ENCODE measurements at places on chromosomes 4 and X.
A peak's percentile ranks its signal among the peaks of the same experiment; 100 is the strongest.

- DNase-seq, result no peak
These were observed 141.7 kb upstream of the SCML1 start for GRCh38 chrX:17595456-17596035.

GRCh38 chr4:69836287-69836686 lies 23.7 kb downstream of the SULT1E1 start:
- DNase-seq, result no peak

- DNase-seq, result no peak
These were observed 871.3 kb downstream of the RAB28 start for GRCh38 chr4:12612876-12613275.

DNA sequence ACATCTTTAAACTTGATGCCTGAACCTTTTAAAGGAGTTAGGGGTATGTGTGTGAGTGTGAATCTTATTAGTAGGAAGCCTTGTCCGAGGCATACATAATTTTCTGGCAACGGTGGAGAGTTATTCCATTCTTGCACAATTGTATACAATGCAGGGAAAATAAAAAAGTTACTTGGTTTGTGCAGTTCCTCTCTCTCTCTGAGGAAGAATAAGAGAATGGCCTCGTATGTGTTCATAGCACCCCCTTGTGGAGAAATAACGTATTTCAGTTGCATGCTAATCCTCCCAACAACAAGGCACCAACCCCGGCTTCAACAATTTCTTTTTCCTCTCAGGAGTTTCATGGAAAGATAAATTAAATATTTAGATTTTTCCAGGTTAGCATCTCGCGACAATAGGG lies 33.7 kb upstream of the FGF13 start:
- DNase-seq, result no peak

DNA sequence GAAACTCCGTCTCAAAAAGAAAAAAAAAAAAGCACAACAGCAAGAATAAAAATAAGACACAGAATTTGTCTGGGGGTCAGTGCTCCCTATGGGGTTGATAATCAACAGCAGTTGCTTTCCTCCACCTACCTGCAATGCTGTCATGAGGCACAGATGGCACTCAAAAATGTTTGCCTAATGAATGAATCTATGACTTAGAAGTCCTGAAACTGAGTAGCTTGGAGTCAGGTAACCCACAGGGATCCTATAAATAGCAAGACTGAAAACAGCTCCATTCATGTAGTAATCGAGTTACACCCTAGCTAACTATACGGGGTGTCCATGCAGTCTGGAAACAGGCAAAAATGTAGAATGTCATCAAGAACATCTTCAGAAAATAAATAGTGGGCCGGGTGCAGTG lies 19.8 kb upstream of the DDX3X start:
- no peak for DNase-seq

- DNase-seq, result no peak
These were observed 26.7 kb downstream of the HERC3 start for GRCh38 chr4:88618782-88619485.

- DNase-seq, result no peak
These were observed 10.5 kb upstream of the DHX15 start for GRCh38 chr4:24594887-24595286.

DNA sequence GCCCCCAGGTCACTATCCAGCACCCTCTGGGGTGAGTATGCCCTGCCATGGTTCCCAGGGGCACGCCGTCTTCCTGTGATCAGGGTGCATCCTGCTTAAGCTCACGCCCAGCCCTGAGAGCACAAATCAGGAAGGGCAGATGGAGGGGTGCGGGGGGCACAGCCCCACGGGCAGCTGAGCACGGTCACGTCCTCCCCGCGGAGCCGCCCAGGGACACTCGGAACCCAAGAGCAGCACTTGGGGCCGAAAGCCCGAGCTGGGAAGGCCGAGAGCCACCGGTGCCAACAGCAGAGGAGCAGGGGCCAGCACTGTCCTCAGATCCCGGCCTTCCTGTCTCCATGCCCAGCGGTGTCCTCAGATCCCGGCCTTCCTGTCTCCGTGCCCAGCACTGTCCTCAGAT lies 21.5 kb downstream of the NELFA start:
- no peak for DNase-seq

GRCh38 chrX:119017077-119017476 lies 42.7 kb downstream of the LONRF3 start:
- DNase-seq, result no peak

DNA sequence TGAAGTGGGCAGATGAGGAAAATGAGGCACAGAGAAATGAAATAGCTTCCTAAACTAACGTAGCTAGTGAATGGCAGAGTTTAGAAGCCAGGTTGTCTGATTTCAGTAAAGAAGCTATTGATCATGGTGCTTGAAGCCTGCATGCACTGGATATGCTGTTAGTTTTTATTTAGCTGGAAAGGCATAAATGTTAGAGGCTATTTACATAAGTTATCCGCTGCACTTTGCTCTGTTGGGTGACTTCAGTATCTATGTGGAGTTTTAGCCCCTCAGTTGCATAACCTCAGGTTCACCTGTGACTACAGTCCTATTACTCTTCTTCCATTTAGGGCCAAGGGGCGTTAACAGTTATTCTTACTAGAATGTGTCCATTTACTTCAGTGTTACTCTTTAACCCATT lies 522.4 kb upstream of the RPS6KA3 start:
- no peak for DNase-seq

GRCh38 chr4:151614561-151614960 lies 146.2 kb downstream of the GATB start:
- DNase-seq, result no peak

DNA sequence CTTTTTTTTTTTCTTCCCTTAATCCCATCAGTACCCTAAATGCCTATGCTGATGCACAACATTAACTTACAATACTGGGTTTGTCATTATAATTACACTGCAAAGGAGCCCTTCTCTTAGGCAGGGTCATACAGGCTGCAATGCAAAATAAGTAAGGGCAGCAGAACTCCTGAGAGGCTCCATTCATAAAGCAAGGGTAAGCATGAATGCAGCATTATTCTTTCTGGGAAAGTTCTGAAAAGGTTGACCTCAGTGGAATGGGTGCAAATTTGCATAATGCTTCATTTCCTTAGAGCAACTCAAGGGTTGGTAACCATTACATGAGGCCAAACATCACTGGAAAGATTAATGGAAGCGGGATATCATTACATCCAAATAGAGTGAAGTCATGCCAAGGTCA lies 789.2 kb downstream of the KLHL13 start:
- no peak for DNase-seq

- no peak for DNase-seq
These were observed 26.9 kb downstream of the C4orf46 start for GRCh38 chr4:158644760-158645159.

DNA sequence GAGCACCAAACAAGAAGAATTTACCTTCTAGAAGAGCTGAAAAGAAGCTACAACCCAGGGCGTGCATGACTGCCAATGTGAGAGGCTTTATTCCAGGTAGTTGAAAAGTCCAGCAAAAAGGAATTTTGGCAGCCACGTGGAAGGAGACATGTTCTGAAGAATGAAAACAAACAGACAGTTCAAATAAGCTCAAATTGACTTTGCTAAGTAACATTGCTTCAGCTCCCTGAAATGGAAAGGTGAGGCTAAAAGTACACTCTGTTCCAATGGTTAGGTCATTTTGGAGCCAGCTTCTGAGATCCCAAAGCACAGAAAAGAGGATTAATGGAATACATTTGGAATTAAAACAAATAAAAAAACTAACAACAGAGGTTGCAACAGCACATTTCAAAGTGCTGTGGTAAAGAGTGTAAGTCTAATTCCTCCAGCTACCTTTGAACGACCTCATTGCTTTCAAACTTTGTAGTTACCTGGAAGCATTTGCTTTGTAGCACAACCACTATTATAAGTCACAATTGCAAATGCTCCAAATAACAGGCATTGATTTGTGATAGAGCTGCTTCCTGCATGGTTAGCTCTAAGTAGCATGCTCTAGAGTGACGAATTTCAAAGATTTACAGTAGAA lies 405.3 kb upstream of the EDA2R start:
- no peak for DNase-seq

DNA sequence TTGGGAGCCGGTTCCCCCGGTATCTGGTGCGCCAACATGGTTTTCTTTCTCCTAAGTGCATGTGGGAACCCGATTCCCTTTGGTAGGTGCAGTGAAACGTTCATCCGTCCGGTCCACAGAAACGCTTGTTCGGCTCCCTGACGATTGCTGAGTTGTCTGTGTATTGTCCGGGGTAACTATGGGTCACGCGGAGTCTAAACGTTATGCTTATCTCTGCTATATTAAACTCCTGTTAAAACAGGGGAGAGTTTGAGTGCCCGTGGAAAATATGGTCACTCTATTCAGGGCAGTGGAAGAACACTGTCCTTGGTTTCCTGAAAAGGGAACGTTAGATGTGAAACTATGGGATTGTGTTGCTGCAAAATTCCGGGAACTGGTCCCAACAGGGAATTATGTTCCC lies 32.4 kb upstream of the MGST2 start:
- DNase-seq, result no peak

GRCh38 chrX:43016021-43016420 lies 238.1 kb upstream of the PPP1R2C start:
- no peak for DNase-seq

DNA sequence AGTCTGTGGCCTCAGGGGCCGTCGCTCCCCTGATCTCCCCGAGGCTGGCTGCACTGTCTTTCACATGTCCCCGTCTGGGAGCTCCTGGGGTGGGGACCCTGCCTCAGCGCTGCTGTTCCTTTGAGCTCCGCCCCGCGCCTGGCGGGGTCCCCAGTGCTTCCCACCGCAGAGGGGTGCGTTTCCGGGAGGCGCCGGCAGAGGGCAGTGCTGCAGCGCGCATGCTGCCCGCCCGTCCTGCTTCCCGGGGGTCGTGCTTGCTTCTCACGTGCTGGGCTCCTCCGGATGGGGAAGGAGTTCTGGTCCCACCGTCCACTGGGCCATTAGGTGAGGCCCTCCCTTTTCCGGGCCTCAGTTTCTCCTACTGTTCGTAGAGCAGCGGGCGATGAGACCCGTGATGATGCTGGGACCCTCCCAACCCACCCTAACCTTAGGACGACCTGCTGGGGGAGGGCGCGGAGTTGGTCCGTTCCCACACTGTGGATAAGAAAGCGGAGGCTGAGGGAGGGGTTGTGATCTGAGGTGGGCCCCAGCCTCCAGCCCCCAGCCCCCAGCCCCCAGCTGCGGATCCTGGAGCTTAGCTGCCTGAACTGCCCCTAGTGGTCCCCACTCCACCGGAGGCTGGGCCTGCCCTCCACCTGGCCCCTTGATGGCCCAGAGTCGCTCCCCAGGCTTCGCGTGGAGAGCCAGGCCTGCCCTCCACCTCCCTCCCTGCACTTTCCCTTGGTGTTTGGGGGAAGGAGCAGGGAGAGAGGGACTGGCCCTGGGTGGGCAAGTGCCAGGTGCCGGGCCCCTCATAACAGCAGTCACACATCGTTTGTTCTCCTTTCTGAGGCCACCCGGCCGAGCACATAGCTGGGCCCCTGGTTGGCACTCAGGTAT lies 15.3 kb downstream of the CPZ start:
- no peak for DNase-seq

- no peak for DNase-seq
These were observed 31.4 kb downstream of the NUP54 start for GRCh38 chr4:76116821-76117220.

DNA sequence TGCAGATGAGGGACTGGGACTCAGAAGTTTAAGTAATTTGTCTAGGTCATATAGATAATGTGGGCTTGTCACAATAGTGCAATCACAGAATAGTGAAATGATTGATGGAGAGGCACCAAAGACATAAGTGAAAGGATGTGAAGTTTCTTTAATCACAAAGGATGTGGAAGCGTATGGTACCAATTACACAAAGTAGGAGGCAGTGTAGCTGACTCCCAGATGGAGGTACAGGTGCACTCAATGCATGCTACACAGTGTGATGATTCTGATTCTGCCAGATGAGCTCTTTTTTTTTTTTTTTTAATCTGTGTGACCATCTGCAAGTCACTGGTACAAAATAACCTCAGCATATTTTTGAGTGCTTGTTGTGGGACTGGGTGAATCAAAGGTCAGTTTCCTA lies 411.3 kb downstream of the SPRY1 start:
- DNase-seq, result no peak

DNA sequence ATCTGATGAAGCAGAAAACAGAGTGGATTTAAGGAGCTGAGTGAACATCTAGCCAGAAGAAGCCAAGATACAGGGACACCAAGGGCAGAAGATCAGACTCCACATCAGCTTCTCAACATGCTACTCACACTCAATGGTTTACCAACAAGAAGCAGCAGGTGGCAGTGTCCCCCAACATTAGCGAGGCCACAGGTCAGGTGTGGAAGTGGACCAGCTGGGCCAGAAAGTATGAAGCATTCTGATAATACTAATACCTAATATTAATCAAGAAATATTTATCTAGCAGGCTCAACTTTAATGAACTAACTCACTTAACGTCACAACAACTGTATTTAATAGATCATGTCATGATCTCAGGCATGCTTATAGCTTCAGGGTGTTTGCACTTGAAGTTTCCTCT lies 73.4 kb upstream of the TTC29 start:
- peak; percentile 3 for DNase-seq

GRCh38 chr4:14289708-14290107 lies 662.2 kb upstream of the BOD1L1 start:
- no peak for DNase-seq

DNA sequence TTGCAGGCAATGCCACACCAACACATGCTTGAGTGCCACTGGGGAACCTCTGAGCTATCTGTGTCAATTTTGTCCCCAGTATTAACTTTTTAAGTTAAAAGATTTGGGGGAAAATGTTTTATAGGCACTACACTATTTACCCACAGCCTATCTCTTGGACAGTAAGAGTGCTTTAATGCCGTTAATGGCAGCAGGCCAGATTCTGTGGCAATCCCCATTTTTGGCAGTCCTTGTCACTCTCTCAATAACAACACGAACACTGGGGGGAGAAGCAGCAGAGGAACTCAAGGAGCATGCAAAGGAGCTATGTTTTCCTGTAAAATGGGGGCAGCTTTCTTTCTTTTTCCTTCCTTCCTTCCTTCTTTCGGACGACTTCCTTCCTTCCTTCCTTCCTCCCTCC lies 168.6 kb downstream of the NSUN7 start:
- DNase-seq, result no peak

DNA sequence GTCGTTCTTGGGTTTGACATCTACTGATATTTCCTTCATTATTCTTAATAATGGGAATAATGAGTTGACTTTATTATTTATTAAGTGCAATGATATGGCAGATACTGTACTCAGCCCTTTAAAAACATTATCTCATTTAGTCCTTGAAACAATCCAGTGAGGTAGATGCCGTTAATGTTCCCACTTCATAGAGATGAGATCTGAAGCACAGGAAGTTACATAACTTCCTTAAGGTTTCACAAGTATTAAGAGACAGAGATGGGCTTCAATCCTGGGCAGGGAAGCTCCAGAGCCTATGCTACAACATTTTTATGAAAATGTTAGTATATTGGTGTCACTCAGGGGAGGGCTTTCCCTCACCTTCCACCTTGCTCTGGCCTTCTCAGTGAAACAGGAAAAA lies 9.7 kb upstream of the KLHL13 start:
- DNase-seq, result no peak

GRCh38 chrX:71623714-71624113 lies 5.4 kb upstream of the CXCR3 start:
- DNase-seq, result no peak

- no peak for DNase-seq
These were observed 6.0 kb upstream of the PDLIM3 start for GRCh38 chr4:185541251-185541727.

Measured in stimulated activated CD4-positive, alpha-beta T cell treated with anti-CD3 and anti-CD28 coated beads, TNF-alpha, amount 100 ng/mL, for 4 hours (primary cell).